ENCODE measurements at places on chromosomes 1 and 21. TPM values are rescaled to one million over a fixed set of nuclear protein-coding genes. Genes with fewer than 3 reads are reported as not detected.

GRCh38 chr1:31781138-31781755, 17.1 kb upstream of the ADGRB2 start:
- DNase-seq: no peak

DNA sequence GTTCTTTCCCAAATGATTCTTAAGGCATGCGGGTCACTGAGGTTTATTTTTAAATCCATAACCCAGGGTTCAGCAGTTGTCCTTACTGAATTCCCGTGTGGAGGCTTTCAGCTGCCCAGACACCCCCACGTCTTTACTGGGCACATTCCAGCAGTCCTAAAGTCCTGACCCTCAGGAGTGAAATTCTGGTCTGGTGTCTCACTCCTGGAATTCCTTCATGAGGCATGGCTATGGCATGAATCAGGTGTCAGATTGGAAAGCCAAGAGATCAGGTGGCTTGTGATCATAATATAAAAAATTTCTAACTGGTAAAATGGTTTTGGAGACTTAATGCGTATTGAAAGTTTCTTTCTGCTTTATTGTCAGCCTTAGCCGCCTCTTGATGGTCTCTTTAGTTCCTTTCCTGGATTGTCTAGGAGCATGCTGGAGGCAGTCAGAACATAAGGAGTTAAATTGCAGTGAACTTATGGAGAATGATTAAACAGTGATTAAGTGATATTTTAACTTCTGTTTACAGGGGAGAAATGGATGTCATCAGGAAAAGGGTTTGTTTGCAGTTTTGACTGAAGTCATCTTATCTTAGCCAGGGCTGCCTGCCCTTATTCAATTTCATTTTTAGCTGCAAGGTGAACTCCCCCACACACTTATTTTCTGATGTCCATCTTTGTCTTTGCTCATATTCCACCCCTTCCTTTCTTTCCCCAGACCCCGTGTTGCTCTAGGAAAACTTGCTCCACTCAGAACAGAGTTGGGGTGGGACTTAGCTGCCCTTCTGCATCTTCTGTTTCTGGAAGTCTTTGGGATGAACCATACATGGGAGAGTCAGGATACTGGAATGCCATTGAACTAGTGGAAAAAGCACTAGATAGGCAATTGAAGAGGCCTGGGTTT, 25.7 kb upstream of the MACF1 start:
- peak; percentile 60 for DNase-seq

DNA sequence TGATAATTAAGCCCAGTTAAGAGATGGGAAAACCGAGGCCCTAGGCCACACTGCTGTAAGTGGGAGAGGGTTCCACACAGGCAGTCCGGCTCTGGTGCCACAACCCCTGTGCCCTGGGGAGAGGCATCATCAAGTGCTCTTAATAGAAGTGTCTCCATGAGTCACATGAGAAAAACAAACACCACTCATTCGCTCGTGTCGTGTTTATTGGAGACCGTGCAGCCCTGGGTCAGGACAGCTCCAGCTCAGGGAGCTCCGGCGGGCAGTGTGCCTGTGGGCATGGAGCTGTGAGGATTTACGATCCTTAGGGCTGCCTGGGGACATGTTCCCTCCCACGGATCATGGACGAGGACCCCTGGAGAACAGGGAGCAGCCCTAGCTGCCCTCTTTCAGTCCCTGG, 658.5 kb downstream of the AJAP1 start:
- no peak for DNase-seq

DNA sequence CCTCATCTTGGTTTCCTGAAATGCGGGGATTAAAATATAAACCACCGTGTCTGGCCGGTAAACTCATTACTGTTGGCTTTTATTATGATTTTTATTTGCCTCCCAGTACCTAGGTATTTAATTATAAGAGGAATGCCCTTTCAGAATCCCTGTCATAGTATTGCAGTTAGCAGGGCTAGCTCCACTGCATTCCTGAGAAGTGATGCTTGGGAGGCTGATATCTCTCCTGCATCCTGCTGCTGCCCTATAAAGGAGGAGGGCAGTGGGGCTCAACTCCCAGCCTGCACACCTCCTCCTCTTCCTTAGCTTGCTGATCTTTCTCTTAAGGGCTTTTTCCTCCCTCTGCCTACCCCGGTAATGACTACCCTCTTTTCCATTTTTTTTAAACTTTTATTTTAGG, 19.9 kb upstream of the DISC1 start:
- DNase-seq: no peak

- no peak for DNase-seq
These were observed 829 bp downstream of the KCNE1 start for GRCh38 chr21:34511181-34511580.

The SLAMF8 gene
- polyA plus RNA-seq: not detected

The ZNF683 gene
- not detected for polyA plus RNA-seq

The RGS5 gene
- 233 TPM for polyA plus RNA-seq

The HAO2 gene
- not detected for polyA plus RNA-seq

The OR11L1 gene
- not detected for polyA plus RNA-seq

The SNAP47 gene
- 26.5 TPM for polyA plus RNA-seq
